ENCODE measurements at places on chromosomes 4 and X.
A peak's percentile ranks its signal among the peaks of the same experiment; 100 is the strongest.

DNA sequence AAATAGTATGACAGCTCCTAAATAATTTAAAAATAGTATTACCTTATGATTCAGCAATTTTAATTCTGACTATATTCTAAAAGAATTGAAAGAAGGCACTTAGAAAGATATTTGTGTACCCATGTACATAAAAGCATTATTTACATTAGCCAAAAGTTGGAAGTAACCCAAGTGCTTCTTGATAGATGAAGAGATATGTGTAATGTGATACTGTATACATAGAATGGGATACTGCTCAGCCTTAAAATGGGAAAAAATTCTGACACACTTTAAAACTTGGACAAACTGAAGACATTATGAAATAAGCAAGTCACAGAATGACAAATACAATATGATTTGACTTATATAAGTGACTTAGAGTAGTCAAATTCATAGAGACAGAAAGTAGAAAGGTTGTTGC lies 112.2 kb downstream of the IDS start:
- DNase-seq: no peak

- DNase-seq: no peak
Observed at GRCh38 chr4:74546057-74546456, 101.1 kb downstream of the AREG start.

GRCh38 chrX:154660541-154660940 lies 7.2 kb upstream of the CTAG2 start:
- no peak for DNase-seq

GRCh38 chr4:153655928-153656327 lies 28.2 kb upstream of the TLR2 start:
- DNase-seq: peak; percentile 97

DNA sequence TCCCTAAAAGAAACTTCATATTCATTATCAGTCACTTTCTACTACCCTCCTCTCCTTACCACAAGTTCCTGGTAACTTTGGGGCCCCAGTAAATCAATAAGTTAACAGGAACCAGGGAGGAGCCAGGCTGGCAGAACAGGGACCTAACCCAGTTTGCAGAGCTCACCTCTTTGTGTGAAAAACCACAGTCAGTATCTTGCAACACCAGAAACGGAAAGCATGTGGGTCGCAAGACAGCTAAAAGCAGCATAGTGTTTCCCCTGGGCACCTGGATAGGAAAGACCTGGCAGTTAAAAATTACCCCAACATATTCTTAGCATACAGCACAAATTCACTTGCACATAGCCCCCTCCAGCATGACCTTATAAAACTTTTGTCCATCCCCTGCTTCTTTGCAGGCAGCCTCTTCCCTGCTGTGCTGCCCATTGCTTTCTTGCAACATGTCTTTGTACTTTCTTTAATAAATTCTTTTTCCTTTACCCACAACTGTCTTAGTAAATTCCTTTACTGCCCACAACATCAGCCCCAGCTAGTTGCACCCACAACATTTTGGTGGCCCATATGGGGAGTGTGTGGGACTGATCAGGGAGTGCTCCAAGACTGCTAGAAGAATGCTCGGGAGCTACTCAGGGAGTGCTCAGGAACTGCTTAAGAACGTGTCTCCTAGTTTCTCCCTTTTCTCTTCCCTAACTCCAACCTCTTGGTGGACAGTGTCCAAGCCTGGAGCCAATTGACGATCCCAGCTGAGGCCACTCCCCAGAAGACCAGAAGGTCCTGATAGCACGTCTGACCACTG lies 83.4 kb downstream of the MSN start:
- peak; percentile 84 for DNase-seq

GRCh38 chr4:109610489-109610888 lies 50.4 kb downstream of the MCUB start:
- no peak for DNase-seq

GRCh38 chr4:38177641-38178391 lies 217.6 kb downstream of the PTTG2 start:
- DNase-seq: peak; percentile 51

- no peak for DNase-seq
Observed at GRCh38 chr4:57320849-57321248, 210.7 kb upstream of the IGFBP7 start.

DNA sequence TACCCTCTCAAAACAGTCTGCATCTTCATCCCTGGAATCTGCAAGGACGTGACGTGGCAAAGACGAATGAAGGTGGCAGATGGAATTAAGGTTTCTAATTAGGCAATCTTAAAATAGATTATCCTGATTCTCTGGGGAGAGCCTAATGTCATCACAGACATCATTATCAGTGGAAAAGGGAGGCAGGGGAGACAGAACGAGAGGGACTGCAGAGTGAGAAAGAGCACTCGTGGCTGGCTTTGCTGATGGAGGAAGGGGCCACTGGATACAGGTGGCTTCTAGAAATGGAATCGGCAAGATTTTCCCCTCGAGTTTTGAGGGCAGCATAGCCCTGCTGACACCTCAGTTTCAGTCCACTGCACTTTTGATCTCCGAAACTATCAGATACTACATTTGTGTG lies 110.6 kb downstream of the ASMT start:
- DNase-seq: no peak

- DNase-seq: no peak
Observed at GRCh38 chr4:122221322-122221721, 69.2 kb downstream of the BLTP1 start.

Data from MV-4-11 (cell line).